ENCODE measurements at places on chromosomes 13 and 19.

- no peak for DNase-seq
Observed at GRCh38 chr13:22757530-22758120, 423.2 kb upstream of the SGCG start.

DNA sequence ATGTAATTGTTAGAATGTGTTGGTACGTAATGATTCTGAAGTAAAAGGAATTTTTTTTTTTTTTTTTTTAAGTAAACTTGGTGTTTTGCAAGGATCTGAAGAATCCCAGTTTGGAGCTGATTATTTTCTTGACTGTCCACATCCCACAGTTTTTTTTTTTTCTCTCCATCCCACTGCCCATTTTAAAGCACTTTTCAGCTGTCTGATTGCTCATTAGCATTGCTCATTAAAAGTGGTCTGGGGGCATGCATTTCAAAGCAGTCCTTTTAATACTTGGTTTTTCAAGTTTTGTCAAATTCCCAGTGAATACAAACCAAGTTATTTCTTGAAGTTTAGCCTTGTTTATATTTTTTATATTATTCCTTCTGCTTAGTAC lies 44.1 kb downstream of the SLAIN1 start:
- DNase-seq: no peak

DNA sequence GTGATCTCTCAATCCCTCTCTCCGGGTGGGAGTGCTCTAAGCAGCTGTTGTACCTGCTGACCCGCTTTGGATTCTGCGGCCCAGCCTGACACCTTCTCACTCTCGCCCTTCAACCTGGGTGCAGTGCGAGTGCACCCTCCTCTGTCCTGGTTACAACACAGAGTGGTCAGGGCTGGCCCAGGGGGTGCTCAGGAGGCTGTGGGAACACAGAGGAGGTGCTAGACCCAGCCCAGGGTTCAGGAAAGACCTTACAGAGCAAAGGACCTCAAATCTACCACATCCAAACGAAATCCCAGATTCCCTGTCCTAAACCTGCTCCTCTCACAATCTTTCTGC lies 23.7 kb downstream of the ZNF175 start:
- DNase-seq: no peak

DNA sequence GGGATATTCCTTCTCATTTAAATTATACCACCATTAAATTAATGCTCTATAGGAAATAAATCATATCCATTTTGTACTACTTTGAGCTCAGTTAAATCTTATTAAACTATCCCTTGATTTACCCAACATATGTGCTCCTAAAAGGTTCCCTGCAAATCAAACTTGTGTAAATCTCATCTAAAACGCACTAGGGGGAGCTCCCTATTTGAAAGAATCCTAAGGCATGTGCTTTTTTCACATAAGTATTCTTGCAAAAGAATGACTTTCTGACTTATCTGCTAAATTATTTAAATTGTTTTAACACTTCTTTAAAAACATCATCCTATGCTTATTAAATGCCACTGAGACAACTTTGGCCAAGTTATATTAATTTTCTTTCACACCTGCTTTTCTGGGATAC lies 7.9 kb downstream of the INTS6 start:
- DNase-seq: no peak

- no peak for DNase-seq
Observed at GRCh38 chr19:10404888-10405820, 1.8 kb upstream of the CDC37 start.

- DNase-seq: no peak
Observed at GRCh38 chr13:110820322-110820721, 94.5 kb downstream of the ANKRD10 start.

GRCh38 chr13:74372511-74372910 lies 238.3 kb upstream of the KLF12 start:
- DNase-seq: no peak

GRCh38 chr13:107299717-107300116 lies 731.8 kb upstream of the ARGLU1 start:
- DNase-seq: no peak

- peak; percentile 83 for DNase-seq
Observed at GRCh38 chr19:58002384-58003173, at the start of gene ZNF606. TSS of gene ZNF606 (minus strand) at chr19:58002820. CDS start at chr19:58001319, 1,501 bp downstream.

DNA sequence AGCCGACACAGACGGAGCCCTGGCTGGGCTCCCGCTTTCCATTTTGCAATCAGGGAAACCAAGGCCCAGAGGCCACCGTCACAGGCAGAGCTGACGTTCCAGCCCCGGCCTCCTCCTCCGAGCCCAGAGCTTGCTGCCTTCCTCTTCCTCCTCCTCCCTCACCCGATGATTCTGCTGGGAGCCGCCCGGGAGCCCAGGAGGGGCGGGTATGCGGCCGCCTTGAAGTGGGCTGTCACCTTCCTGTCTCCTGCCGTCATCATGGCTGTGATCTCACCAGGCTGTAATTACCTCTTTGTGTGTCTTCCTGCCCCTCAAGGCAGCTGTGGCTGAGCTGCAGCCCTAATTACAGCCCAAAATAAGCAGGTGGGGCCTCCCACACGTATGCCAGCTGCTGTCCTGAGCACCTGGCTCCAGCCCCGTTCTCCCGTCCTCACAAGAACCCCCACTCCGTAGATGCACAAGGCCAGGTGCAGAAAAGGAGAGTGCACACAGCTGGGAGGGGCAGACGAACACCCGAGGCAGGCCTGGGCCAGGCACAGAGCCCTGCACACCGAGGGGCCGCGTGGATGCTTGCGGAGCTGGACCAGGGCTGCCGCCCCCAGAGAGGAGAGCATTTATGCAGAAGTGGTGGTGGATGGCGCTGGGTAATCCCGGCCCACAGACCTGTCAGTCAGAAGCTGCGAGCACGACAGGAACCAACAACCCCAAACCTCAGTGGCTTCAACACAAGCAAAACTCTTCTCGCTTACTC lies 4.0 kb downstream of the TPGS1 start:
- DNase-seq: no peak

DNA sequence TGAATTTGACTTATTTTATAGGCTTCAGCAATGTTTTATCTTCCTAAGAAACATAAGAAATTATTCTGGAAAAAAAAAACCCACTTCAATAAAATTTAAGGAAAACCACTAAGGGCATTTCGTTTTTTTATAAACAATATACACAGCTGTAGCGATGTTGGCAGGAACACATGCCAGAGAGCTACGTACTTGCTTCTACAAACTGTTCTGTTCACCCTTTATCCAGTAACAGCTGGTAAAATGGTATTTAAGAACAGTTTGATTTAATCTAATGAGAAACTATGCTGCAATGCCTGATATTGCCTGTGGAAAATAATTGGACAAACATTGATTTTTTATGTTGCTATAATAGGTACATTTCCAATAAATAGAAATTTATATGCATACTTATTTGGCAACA lies 137.2 kb upstream of the DACH1 start:
- no peak for DNase-seq

GRCh38 chr13:47110833-47111240 lies 214.0 kb upstream of the HTR2A start:
- no peak for DNase-seq

DNA sequence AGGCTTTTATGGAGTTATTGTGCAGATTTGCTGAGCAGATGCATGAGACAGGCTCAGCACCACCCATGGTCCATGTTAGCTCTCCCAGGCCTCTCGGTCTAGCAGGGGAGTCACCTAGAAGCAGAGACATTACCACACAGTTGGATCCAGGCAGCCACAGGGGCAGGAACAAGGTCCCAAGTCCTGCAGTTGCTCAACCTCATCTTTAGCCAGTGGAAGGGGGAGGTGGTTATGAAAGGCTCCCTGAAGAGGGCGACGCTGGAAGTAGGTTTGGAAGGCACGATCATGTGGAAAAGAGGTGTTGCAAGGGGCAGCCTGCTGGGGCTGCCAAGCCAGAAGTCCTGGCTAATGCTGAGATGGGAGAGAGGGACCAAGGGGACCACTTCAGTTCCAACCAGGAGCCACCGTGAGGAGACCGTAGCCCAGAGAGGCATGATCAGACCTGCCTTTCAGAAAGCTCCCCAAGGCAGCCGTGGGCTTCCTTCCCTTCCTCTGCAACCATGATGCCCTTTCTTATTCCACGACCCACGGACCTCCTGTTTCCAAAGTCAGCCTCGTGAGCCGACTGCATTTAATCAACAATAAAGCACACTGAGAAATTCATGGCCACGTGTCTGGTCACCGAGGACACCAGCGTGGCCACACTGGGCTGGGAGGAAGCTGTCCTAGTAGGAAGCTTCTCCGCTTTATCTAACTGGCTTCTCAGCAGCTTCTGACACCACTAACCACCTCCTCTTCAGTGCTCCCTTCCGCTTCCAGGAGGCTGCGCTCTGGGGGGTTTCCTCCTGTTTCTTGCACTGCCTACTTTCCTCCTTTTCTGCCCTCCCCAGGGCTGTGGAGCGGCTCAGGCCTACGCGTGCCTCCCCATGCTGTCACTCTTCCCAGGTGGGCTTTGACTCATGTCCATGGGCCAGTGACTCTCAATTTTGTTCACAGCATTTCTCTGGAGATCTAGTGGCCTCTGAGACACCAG lies 2.6 kb downstream of the AP1M1 start:
- DNase-seq: peak; percentile 78

DNA sequence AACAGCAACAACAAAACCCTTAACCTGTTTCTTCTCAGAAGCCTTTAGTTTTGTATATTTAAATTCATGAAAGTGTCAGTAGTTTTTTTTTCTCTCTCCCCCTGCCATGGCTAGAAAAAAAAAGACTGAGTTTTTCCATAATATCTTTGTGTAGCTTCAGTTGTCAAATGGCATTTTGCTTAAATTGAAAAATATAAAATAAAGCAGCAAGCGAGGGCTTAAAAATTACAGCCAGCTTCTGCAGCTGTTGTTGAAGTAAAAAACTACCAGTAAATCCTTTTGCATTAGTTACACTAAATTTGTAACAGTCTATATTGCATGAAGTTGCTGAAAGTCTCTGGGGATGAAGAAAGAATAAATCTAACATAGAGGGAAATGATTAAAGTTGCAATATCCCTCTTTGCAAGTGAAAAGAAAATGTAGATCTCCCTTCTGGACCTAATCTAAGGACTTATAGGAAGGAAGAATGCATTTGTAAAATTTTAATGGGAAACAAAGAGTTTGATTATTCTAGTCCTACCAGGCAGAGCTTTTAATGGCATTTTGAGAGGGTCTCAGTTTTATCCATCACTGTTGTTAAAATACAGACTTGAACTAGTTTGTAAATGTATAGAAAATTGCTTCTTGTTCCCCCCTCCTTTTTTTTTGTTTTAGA lies 215.7 kb downstream of the ATP8A2 start:
- DNase-seq: no peak

DNA sequence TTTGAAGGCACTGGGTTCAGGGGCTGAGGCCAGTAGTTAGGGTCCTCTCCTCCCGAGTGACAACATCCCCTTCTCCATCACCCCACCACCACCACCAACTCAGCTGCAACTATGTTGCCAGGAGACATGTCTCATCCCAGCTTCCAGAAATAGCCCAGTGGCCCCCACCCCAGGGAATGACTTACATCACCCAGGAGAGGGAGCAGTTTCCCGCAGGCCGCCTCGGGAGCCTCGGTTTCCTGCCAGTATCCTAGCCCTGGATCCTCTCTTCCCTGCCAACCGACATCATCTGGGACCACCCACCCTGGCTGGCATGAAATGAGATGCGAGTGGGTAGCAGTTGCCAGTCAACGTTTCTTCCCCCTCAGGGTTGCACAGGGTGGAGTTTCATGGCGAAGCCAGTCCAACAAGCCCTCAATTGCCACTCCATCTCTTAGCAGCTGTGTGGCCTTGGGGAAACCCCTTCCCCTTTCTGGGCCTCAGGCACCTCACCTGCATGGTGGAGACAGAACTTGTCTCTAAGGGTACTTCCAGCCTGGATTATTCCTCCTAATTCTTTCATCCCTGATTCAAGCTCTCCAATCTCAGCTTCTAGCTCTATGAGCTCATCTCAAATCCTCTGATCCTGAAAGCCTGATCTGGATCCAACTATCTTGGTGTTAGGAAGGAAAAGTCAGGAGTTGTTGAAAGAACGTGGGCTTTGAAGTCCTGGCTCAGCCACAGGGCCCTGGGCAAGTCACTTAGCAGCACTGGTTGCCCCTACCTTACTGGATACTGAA lies 3.9 kb upstream of the GSK3A start:
- DNase-seq: peak; percentile 84

GRCh38 chr19:13691569-13692435 lies 72.5 kb upstream of the MRI1 start:
- no peak for DNase-seq

GRCh38 chr13:29005035-29005762 lies 185.1 kb downstream of the MTUS2 start:
- no peak for DNase-seq

GRCh38 chr19:13861714-13862531 lies 15.0 kb upstream of the NANOS3 start:
- peak; percentile 97 for DNase-seq

DNA sequence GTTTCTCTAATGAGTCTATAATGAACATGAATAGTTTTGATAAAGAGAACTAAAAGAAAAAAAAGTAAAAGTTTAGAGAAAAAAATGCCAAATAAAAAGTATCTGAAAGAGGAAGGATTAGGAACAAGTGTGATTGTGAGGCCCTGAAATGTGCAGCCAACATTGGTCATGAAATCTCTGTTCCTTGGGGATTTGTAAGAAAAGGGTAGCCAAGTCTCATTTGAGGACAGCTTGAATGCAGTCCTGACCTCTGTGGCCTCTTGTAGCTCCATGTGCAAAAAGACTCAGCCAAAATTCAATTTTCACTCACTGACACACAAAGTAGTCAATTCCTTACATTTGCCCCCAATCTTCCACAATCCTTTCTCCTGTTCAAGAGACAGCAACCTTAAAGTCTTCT lies 167.9 kb downstream of the KLF12 start:
- no peak for DNase-seq

DNA sequence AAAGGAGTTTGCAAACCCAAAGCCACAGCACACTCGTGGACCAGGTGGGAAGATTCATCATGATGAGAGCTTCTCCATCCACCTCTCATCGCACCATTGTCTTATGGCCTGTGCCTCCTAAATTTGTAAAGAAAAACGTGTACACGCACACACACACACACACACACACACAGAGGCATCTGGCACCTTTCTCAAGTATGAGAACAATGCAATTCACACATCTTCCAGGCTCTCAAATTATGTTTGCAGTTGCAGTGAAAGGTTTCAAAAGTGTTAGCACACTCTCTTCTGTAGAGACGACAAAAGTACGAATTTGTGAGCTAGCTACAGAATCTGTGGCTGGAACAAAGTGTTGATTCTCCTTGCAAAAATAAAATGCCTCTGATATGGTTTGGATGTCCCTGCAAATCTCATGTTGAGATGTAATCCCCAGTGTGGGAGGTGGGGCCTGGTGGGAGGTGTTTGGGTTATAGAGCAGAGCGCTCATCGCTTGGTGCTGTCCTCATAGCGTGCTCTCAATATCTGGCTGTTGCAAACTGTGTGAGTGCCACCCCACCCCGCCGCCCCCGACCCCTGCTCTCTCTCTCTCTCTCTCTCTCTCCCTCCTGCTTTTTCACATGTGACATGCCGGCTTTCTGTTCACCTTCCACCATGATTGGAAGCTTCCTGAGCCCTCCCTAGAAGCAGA lies 21.8 kb upstream of the RAB20 start:
- DNase-seq: no peak
